ENCODE measurements at places on chromosomes 5 and 9.

- DNase-seq, result no peak
These were observed 3.9 kb upstream of the NEURL1B start for GRCh38 chr5:172637110-172637580.

DNA sequence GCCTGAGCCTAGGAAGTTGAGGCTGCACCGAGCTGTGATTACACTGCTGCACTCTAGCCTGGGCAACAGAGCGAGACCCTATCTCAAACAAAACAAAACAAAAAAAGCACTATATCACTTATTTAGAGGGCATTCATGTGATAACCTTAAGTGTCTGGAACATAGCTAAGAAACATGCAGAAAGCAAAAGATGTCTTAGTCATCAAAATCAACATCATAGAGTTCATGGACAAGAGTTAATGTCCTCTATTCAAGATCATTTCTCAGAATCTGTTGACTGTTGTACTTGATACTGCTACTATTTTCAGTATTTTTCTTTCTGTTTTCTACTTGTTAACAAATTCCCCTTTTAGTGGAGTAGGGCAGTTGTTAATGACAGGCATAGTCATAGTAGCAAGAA, 25.4 kb downstream of the FSD1L start:
- DNase-seq, result no peak

- no peak for DNase-seq
These were observed 205.6 kb upstream of the ZNF608 start for GRCh38 chr5:124952079-124952478.

- DNase-seq, result no peak
These were observed 192.4 kb downstream of the ADAMTSL1 start for GRCh38 chr9:18666348-18666747.

DNA sequence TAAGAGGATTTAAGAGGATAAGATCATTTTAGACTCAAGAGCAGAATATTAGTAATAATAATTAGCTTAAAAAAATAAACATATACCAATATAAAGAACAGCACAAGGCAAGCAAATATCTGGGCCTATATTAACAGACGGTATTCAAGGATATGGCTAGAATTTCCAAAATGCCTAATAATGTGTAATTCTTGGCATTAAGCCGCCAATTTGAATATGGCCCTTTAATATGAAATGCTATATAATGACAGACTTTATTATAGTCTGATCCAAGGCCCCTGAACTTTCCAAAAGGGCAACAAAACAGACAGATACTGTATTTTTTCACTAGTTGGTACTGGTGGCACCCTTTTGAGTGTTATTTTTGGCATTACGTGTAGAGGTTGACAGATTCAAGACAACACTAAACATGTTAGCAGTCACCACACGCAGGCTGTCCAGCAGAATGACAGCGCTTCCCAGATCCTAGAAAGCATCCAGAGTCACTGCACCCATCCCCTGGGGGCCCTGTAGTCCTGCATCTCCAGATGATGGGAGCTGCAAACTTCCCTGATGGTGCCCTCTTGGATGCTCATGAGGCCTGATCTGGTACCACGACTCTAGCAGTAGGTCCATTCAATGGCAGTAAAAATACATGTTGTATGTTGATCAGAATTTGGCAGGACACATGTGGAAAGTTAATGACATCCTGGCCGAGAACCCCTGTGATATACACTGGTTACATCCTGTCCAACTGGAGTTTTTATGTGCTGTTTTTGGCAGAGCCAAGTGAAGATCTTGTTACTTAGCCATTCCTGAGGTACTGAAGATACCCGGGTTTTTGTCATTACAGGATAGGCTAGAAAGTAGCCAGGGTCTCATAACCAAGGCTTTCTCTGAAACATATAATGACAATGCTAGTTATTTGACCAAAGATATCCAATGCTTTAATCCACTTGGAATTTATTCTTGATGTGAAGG, 1.7 kb upstream of the ABL1 start:
- peak; percentile 47 for DNase-seq

DNA sequence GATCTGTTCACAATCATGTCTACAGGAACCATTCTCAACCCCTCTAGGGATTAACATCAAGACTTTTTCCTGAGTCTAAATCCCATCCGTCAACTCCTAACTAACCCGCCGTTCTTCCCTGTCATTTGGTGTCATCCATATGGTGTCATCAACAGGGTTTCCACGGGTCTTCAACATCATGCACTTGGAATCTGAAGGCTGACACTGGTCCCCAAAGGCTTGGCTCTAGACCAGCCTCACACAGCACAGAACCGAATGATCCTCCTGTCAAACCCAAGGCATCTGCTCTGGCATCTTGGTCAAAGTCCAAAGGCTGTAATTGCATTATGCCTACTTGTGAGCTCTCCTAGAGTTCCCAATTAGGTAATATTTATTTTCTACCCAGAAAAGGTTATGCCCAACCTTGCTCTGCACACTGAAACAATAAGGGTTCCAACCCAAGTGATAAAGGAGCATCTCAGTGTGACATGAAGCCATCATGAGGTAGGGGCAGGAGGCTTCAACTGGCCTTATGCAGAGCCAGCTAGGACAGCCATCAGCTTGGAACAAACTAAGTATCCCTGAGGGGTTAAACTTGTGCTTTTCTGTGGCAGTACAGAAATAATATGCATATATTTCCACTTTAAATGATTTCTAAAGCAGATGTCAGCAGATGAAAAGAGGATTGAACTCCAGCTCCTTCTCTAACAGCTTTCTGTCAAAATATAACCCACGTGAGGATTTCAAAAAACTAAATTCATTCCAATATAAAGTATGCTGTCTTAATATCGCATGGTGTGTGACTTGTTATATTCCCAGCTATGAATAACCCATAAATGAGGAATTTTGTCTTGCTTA, 13.9 kb downstream of the ENC1 start:
- no peak for DNase-seq
